ENCODE measurements at places on chromosomes 16 and 17. TPM values are rescaled to one million over a fixed set of nuclear protein-coding genes. Genes with fewer than 3 reads are reported as not detected.

Gene CES5A
- total RNA-seq: not detected

Gene RUNDC3A
- total RNA-seq: 3.3 TPM

Gene SULT1A1
- total RNA-seq: 3.1 TPM

Gene MRPL58
- total RNA-seq: 77.7 TPM

Gene USP43
- total RNA-seq: 12.0 TPM

Gene TPSG1
- not detected for total RNA-seq

Gene MYLK3
- not detected for total RNA-seq

Gene HCRT
- not detected for total RNA-seq

Gene CD300E
- not detected for total RNA-seq

Gene SLC5A11
- not detected for total RNA-seq

Gene TSNAXIP1
- 0.63 TPM for total RNA-seq

Gene IGF2BP1
- total RNA-seq: 10.2 TPM

Gene ARHGAP23
- 52.8 TPM for total RNA-seq

Gene UMOD
- total RNA-seq: 0.07 TPM

Gene PVALEF
- not detected for total RNA-seq

Gene SULT1A4
- 2.5 TPM for total RNA-seq

Gene STXBP4
- total RNA-seq: 40.1 TPM

Gene DRC3
- 3.9 TPM for total RNA-seq

Gene ADORA2B
- total RNA-seq: 6.6 TPM

Gene GJC1
- total RNA-seq: 25.7 TPM

Gene ASPA
- not detected for total RNA-seq

Gene NACA2
- total RNA-seq: not detected

Gene CA5A
- total RNA-seq: not detected

Gene HIGD1B
- not detected for total RNA-seq

Gene DPEP3
- not detected for total RNA-seq

Gene HOXB5
- 3.8 TPM for total RNA-seq

Gene TMED6
- not detected for total RNA-seq

Gene STX1B
- total RNA-seq: 0.29 TPM
